ENCODE measurements at places on chromosomes 5 and 9.
A peak's percentile ranks its signal among the peaks of the same experiment; 100 is the strongest.

GRCh38 chr5:173477345-173478040, 139.0 kb downstream of the BOD1 start:
- DNase-seq: no peak

DNA sequence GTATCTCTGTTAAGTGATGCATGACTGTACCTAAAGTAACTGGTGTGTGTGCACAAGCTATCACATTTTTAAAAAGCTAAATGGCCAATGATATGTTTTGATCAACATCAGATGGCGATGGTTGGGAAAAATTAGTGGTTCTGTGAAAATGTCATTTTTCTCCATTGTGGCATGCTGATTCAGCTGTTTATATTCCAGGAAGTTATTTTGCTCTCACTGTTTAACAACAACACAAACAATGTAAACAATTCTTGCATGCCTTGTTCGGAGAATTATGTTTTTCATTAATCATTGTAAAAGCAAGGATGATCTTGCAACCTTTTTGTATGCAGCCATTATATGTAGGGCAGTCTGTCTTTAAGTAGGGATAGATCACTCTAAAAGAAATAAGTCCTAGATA, 106.1 kb upstream of the LHFPL2 start:
- no peak for DNase-seq

DNA sequence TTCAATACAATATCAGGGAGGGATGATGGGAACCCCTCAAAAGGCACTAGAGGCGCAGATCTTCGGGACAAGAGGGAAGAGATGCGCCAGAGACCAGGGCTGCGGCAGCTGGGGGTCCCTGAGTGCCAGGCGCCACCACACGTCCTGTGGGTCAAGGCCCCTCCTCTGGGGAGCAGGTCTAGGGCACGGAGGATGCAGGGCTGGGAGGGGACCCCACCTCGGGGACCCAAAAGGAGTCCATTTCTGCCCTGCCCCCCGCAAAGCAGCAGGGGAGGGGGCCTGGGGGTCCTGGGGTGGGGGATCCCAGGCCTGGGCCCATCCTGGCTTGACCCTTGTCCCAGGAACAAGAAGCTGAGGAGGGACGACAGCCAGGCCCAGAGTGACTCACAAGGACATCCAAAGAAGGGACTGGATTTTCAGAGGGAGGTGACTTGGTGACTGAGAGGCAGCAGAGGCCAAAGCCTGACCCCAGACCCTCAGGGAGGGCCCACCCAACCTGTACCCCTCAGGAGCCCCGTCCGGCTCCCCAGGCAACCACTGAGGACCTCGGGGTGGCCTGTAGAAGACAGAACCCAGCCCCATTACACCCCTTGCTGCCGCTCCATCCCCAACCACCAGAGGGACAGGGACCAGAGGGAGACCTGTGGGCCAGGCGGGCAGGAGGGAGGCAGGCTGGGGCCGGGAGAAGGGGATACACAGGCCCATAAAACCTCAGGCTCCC, 54.2 kb downstream of the LRSAM1 start:
- no peak for DNase-seq

- no peak for DNase-seq
Measured at GRCh38 chr5:69149676-69150010, 17.3 kb upstream of the CCNB1 start.

- DNase-seq: no peak
Measured at GRCh38 chr5:167804512-167805220, 486.8 kb upstream of the WWC1 start.

- DNase-seq: no peak
Measured at GRCh38 chr5:154447089-154447725, 1.4 kb downstream of the SAP30L start.

- DNase-seq: no peak
Measured at GRCh38 chr9:88874391-88874790, 116.9 kb upstream of the S1PR3 start.

DNA sequence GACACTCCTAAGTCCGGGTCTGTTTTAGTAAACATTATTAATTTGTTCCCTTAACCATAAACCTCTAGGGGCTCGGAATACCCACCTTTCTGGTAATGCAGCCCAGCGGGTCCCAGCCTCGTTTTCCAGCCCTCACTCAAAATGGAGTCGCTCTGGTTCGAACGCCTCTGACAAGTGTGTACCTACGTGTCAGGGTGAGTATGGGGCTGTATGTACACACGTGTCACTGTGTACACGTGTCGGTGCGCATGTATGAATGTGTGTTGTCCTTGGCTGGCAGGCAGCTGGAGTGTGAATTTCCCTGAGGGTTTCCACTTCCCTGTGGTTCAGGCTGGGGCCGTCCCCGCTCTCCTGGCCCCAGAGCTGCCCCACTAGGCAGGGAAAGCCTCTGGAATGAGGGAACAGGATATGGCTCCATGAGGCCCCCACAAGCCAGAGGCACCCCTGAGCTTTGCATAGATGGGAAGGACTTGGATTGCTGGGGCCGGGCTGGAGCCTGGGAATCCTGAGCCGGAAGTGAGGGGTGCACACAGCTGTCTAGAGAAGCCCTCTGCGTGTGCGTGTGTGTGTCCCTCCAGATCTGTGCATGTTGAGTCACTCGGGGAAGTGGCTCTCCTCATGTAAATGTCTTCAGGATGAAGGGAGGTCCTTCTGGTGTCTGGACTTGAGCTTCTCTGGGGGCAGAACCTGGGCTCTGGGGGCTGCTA, 160.8 kb upstream of the IER5L start:
- DNase-seq: no peak

DNA sequence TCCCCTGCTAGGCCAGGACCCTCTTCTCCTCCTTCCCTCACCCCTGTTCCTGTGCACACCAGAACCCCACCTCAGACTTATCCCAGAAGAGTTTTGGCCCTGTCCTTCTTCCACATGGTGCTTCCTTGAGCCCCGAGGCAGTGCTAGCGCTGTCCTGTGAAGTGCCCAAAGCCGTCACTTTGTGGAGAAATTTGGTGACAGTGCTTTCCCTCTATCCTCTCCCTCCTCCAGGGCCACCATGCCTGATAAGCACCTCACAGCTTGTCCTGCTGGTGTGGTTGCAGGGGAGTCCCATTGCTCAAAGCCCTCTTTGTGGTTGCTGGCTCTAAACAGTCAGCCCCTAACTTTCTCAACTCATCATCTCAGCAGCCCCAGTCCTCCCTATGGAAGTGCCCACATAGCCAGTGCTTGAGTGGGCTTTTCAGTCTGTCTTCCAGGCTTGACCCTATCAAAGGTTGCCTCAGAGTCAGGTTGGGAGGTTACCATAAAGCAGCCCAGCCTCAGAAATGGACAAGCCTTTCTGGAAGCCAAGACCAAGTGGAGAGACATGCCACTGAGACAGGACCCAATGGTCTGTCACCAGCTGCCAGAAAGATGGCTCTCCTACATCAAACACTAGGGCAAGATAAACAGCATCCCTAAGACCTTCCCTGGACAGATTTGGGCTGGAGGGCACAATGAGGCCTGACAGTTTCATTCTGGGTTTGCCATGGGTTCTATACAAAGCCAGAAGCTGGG, 18.0 kb downstream of the IGIP start:
- no peak for DNase-seq

GRCh38 chr5:14400085-14400484, 181.5 kb upstream of the OTULINL start:
- no peak for DNase-seq

DNA sequence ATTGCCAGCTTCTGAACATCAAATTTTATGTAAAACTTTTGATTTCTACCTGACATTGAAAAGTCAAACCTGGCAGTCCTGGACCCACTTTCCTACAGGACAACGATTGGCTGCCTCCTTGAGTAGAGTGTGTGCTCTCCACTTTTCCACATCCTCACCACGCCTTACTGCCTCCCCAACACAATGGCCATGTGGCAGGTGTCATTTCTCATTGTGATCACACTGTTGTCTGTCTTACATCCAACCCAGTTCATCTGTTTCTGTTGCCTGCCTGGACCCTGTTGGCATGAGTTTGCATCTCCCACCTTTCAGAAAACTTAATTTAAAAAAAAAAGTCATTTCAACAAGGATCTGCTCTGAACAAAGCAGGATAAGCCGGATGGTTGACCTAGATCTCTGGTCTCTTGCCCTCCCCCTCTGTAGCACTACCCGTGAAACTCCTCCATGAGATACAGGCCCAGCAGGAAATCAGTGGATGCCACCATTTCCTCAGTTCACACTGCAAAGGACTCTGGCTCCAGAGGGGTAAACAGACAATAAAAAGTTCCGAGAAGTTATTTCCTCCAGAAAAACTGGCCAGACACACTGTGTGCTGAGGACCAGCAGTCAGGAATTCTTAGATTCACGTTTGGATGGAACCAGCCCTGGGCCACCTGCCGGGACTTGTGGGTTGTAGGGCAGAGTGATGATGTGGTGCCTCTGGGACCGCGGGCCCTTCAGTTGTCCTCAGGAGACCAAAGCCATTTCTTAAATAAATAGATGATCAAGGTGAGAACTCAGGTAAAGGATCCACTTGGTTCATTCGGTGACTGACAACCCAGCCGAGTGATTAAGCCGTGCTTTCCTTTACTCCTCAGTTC, 48.6 kb downstream of the AMBP start:
- DNase-seq: no peak

DNA sequence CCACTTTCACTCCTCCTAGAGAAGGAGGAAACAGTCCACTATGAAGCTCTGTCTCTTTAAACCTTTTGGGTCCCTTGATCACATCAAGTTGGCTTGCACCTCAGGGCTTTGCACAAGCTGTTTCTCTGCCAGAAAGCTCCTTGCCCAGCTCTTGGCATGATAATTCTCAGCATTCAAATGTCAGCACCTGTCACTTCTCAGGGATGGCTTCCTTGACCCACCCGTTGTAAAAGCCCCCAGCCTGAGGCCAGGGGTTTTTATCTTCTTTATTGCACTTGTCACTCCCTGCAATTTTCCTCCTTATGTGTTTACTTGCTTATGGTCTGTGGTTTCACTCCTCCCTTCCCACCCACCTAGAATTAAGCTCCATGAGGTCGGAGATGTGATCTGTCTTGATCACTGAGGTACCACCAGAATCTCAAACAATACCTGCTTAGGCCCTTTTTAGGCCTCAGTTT, 200.7 kb upstream of the TBC1D2 start:
- no peak for DNase-seq

DNA sequence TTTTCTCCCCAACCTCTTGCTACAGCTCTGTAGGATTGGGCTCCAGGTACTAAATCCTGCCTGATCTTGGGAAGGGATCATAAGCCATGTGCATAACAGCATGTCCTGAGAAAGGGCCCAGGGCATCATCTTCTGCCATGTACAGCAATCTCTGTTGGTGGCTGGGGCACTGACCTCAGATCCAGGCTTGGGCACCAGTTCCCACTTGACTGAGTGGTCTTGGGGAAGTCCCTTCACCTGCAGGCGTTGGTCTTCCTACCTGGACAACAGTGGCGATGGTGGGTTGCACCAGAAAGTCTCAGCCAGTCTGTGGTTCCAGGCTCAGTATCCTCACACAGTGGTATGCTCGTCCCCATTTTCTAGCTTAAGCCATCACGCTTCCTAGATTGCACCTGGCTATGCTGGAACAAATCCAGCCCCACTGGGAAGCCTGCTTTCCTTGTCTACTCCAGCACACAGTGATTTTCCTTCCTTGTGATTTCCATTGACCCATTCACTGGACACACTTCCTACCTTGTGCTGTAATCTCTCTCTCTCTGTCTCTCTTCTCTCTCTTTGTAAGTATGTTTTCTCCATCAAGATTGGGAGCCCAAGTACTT, 121.7 kb upstream of the PITX1 start:
- DNase-seq: no peak

- no peak for DNase-seq
Measured at GRCh38 chr9:76403352-76403751, 9.1 kb upstream of the RFK start.

DNA sequence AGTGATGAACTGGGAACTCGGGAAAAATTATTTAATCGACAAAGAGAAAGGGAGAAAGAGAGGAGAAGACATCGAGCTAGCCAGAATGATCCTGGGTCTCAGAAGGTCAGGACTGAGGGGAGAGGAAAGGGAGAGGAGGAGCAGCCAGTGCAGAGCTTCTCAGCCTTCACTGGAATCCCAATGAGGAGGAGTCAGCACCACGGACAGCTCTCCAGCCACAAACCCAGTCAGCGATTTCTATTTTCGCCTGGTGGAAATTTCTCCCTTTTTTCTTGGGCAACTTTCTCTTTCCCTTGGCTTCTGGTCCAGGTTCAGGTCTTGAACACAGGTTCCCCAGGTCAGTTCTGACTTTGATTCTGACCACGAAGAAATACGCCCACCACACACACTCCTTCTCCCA, 1.6 kb upstream of the BRINP1 start:
- DNase-seq: peak; percentile 66

DNA sequence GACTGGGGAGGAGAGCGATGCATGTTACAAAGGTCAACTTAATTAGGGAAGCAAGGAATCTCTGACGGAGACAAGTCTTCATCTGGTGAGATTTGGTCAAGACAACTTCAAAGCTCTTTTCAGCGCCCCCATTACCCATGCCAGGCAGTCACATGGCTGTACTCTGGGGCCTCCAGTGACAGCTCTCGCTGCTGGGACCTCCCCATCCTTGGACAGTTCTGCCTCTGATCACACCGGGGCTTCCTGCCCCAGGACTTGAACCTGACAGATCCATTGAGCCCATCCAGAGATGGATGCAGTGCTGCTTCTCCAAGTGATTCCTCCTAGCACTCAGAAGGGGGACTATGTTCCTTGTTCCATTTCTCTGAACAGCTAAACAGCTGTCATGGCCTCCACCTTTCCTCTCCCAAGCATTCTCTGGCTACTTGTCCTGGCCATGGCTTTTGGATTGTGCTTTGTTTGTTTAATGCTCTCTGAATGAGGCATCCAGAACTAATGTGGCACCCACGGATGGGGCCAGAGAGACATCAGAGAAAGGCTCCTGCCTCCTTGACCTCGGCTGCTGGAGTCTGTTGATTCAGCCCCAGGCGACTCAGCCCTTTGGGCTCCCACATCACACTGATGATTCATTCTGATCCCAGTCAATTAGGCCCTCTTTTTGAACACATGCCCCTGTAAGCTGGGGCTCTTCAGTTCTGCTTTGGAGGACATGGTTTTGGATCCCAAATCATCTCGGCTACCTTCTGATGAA, 122.1 kb upstream of the ADAMTS16 start:
- DNase-seq: no peak

DNA sequence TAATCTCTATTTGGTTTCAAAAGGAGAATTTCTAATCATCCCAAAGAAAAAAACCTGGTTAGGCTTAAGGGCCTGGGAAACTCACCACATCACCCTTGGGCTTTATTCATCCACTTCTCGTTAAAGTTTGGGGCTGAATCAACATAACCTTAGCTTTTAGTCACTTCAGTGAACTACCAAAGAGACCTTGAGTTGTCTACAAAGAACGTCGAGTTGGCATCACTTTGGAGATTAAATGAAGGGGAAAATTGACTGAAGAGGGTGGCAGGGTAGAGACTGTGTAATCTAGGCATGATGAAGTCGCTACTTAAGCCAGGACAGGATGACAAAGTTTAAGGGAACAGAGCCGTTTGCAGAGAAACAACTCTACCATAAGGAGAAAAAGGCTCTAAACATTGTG, 341.4 kb downstream of the RAB3C start:
- DNase-seq: no peak

GRCh38 chr9:92245005-92245797, 48.3 kb downstream of the IARS1 start:
- no peak for DNase-seq

DNA sequence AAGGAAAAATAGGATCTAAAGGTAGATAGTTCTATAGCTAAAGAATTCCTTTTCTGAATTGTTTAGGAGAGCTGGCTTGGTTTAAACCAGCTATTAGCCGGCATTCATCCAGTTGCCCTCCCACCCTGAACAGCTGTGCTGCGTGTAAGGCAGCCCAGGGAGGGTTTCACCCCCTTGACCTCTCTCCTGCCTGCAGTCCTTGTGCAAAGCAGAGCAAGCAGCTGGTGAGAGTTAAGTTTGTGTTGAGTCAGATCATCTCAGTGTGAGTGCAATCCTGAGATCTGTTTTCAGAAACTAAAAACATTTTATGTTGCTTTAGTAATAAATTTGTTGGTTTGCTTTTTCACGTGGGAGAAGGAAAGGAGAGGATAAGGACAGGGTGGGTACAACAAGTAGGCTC, 13.0 kb downstream of the SLC25A25 start:
- DNase-seq: peak; percentile 94
